ENCODE measurements at places on chromosomes 4 and X.

DNA sequence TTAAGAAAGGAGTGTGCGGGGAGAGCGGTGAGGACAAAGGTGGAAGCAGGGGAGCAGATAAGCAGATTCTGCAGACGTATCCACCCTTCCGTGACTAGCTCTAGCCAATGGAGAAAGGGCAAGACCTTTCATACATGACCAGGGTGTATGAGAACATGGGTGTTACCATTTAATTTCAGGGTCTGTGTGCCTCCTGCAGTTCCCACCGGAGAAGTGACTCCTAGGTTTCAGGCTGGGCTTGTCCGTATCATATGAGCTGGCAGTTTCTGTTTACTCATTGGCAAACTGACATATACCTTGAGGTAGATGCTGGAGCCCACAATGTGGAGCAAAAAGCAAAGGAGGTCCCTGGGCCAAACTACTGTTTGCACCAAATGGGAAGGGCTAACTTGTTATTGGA, 6.8 kb downstream of the RBM47 start:
- no peak for DNase-seq

DNA sequence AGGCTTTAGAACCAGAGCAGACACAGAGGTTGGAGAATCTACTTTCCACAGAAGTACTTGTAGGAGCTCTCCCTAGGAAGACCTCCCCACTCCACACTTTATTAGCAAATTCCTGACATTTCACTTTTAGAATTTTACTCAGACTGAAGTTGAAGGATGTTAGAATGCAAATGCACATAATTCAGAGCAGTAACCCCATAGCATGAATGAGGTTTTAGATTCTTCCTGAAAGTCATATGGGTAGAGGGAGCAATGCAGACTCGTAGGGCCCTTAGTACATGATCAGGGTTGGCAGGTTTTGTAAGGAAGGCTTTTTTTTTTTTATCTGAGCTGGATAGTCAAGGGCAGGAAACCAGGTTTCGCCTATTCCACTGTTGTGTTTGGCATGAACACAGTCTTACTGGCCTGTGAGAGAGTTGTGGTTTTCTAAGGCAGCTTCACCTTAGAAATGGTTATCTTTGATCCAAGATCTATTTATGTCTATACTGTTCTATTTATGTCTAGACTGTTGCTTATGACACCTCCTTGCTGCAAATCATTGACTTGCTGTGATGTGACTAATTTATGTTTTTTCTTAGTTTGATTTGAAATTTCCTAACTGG, 48.9 kb downstream of the SPATA18 start:
- DNase-seq: no peak

DNA sequence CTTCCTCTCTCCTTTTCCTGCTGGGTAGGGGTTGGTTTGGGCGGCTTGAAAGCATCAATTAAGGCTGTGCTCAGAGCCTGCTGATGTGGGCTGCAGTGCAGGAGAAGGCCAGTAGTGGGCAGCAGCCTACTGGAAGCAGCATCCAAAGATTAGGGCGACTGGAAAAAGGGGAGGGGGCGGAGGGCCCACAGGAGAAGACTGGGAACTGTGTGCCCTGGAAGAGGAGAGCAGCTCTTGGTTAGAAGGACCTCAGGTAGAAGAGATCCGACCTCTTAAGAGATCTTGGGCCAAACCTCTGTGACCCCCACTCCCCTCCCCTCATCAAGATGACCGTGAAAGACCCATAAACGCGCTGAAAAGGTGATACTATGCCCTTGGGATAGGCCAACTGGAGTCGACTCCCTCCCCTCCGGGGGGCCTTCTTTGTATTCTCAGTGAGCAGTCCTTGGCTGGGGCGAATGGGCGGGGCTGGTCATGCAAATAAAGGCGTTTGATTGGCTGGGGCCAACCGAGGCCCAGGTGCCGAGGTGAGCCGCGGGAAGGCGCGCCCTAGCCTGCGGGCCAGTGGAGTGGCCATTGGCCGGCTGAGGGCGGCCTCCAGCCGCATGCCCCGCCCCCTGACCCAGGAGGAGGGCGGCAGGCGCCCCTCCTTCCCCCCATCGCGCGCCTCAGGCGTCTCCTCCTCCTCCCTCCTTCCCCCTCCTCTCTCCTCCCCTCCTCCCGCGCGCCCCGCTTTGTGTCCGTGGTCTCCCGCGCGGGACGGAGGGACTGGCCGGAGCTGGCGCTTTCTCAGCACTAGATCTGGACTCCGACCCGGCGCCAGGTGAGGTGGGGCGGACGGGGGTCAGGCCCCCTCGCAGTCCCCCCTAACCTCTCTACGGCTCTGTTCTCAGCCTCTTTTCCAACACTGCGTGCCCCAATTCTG, 10.1 kb downstream of the DLG3 start:
- peak; percentile 87 for DNase-seq

DNA sequence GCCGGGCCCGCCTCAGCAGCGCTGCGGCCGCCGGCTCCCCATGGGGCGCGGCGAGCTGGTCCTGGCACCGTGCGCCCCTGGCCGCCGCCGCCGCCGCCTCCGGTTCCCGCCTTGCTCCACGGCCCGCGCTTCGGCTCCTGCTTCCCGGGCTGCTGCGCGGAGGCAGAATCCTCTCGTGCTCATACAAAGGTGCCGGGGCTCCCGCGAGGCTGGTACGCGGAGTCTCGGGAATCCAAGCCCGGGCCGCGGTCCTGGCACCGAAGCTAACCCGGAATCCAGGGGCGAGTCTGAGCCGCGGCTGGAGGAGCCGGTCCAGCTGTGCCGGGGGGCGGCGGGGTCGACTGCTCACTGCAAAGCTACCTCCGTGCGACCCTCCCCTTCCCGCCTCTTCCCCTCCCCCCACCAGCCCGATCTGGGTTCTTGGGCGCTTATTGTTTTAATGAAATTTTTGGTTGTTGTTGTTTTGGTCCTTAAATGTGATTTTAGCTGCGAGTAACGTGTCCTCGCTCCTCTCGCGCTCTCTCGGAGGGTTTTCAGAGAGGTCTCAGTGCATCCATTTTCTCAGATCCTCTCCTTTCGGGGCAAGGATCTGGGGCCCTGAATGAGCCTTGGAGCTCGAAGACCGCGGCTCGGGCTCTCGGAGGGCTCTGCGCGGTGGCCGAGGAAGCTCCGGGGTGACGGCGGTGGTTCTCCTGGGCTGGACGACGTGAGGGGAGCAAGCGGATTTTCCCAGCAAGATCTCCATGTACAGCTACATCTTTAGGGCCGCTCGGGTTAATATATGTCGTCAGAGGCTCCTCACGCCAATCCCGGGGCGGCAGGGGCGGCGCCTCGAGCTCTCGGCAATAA, at the start of gene HAND2:
Gene HAND2, minus strand, starts transcription at position 753 of the 849 bp plus-strand sequence. CDS start 940 bp downstream, outside the sequence.
- DNase-seq: peak; percentile 59

DNA sequence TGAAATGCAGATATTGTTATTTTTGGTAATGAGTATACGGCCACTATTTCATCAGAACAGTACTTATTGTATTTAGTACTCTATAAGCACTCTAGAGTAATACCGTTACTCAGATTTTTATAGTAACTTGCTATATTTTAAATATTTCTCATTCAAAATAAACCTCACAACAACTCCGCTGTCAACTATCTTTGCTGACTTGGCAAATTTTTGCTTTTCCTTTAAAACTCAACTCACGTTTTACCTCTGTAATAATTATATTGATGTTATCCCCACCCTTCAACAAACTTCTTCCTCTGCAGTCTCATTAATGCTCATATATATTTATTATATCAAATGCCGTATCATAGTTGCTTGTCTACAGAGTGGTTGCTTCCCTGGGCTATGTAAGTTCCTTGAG, 9.0 kb downstream of the JCHAIN start:
- no peak for DNase-seq

DNA sequence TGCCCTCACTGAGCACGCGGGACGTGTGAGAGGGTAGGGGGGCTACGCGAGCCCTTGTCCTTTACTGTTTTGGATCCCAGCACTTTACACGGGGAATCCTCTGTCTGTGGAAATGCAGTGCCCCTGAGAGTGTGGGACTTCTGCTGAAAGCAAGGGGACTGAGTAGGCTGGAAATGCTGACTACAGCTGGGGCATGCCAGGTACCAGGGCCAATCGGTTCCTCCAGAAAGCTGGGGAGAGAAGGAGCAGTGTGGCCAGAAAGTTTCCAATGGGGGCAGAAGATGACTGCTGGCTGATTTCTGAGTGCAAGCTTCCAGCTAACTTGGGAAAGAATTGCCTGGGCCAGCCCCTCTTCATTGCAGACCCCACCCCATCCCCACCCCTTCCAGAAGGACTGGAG, 1.5 kb downstream of the NHSL2 start:
- DNase-seq: no peak
